ENCODE measurements at places on chromosomes 13 and 19.

DNA sequence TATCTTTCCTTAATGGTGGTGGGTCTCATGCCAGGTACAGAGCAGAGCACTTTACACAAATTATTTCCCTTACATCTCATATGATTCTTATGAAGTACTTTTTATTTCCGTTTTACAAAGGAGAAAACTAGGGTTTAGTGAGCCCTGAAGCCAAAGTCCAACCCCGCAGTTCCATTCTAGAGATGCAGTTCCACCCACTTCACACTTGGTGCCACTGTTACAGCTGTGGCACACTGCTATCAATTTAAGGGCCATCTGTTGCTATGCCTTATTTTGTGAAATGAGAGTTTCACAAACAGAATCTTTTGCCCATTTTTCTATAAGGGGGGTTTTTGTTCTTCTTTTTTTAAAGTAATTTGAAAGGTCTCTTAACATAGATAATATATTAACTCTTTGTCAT, 12.9 kb downstream of the MIPEP start:
- DNase-seq, result peak; percentile 12

- DNase-seq, result no peak
Measured at GRCh38 chr19:29076161-29076560, 136.8 kb downstream of the UQCRFS1 start.

DNA sequence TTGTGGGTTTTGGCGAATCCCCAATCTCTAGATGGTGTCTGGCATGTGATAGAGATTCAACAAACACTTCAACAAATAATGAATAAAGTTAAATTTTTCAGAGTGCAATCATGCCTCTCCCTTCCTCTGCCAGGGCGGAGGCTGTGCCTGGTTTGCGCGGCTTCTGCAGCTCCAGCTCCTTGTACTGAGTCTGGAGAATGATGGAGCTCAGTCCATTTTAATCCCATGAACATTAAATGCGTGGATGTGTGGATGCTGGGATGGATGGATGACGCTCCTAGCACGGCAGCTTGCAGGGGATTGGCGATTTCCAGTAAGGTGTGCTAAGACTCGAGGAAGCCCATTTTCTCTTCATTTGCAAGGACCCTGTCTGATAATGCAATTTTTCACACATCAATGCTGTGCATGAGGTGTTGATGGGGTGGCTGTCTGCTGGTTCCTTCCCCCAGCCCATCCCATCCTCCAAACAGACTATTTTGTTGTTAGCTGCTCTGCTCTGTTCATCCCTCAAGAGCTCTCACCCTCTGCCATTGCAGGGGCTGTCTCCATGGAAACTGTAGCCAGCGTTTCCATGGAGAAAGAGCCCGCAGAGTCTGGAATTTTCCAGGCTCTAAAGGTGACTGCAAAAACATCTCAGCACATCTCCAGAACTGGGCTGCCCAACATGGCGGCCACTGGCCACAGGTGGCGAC, 92.6 kb upstream of the PEG3 start:
- no peak for DNase-seq

GRCh38 chr19:34471906-34472700, 9.5 kb upstream of the WTIP start:
- no peak for DNase-seq

- DNase-seq, result no peak
Measured at GRCh38 chr13:114096811-114097211, 35.6 kb downstream of the RASA3 start.

DNA sequence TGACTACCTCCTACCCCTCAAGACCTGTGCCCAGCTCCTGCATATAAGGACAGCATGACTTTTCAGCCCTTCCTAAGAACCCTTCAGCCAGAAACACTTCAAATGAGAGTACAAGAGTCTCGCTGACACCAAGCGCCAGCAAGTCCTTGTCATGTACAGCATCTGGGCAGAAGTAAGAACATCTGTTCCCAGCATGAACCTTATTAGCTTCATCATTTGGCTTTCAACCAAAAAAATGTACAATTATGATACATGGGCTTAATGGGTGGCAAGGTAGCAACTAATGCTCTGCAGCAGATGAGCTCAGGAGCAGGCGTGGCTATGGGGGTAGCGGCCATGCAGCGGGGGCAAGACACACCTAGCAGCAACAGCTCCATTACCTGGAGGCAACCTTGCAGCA, 487.6 kb downstream of the COG6 start:
- DNase-seq, result no peak

DNA sequence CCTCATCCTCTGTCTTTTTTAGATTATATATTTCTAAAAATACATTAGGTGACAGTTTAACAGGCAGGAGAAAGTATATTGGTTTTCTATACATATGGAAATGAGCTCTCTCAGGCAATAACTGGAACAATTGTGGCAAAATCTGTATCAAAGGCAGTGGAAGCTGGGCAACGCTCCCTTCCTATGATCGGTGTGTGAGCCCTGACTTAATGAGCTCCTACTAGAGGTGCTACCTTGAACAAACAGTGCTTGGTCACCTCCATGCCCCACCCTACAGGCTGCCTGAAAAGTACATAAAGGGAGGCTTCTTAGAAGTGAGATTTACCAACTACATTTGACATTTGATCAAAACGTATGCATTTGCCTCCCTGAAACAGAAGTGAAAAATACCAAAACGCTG, 185.3 kb downstream of the EFNB2 start:
- DNase-seq, result no peak

- DNase-seq, result peak; percentile 73
Measured at GRCh38 chr13:98507282-98507797, 69.6 kb downstream of the STK24 start.

DNA sequence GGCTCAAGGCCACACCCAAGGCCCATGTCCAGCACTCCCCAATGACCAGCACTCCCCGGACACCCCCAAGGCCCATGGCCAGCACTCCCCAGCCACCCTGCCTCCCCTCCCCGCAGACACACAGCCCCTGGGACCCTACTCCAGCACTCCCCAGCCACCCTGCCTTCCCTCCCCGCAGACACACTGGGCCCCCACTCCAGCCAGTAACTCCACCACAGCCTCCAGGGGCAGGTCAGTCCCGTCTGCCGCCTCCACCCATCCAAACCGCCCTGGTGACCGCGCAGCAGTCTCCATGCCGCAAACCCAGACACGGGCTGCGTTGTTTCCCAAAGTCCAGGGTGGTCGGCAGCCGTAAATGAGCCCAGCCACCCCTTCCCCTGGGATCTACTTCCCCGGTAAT, 70.7 kb downstream of the SPACA7 start:
- DNase-seq, result no peak

- no peak for DNase-seq
Measured at GRCh38 chr13:79831556-79831955, 350.6 kb downstream of the NDFIP2 start.

GRCh38 chr13:108121406-108121805, 93.9 kb downstream of the LIG4 start:
- no peak for DNase-seq

- no peak for DNase-seq
Measured at GRCh38 chr19:57648331-57649003, 15.5 kb downstream of the ZNF211 start.

- DNase-seq, result no peak
Measured at GRCh38 chr13:40624986-40625385, 41.5 kb downstream of the FOXO1 start.

GRCh38 chr19:51002089-51002532, 707 bp upstream of the KLK8 start:
- no peak for DNase-seq

DNA sequence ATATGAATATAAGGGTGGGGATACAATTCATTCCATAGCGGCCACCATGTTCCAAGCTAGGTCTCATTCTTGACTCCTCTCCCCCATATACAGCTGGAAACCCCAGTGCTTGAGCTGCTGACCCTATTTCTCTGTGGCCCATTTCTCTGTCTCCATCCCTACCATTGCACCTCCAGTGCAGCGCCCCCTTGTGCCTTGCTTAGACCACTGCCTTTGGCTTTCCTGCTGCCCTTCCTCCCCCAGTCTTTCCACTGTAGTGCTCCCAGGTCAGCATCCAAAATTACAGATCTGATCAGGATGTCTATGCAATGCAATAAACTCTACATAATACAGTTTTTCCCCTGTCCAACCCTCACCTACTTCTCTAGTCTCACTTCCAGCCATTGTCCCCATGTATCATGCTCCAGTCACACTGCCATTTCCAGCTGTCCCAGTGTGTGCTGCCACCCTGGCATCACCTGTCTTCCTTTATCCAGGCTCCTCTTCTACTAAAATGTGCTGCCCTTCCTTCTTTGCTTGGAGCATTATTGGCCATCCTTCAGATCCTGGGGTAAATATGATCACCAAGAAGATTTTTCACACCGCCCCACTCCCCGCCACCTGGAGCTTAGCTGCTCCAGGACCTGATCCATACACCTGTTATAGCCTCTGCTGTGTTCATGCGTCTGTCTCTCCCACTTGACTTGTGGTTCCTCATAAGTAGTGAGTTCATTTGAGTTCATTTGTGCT, 199.4 kb upstream of the IPO5 start:
- DNase-seq, result no peak

DNA sequence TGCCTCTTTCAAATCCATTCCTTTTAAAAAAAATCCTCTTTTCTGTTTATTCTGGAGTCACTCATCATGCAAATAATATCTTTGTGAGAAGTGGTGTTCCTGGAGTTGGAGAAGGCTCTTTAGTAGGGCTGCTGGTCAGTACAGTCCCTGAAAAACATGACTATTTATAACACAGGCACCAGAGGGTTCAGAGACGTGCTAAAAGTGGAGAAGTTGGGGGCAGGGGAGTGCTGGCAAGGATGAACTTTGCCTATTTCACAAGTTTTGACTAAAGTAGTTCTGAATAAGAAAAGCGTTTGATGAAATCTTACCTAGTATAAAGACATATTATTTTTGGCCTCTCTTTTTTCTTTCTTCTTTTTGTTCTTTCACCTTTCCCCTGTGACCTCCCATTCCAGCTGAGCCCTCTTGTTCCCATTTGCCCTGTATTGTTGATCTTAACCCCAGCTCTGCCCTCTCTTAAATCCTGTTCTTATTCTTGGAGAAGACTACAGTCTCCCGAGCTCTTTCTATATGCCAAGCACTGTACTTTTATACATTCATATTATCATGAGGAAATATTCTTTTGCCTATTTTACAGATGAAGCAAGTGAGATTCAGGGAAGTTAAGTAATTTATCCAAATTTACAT, 129.1 kb downstream of the TM9SF2 start:
- DNase-seq, result no peak

- DNase-seq, result peak; percentile 40
Measured at GRCh38 chr13:104286566-104287290, 1220.5 kb upstream of the SLC10A2 start.

- DNase-seq, result no peak
Measured at GRCh38 chr19:34362679-34363069, 2.3 kb upstream of the GPI start.

- no peak for DNase-seq
Measured at GRCh38 chr13:114296902-114297301, 15.5 kb downstream of the UPF3A start.

GRCh38 chr13:92158346-92158745, 759.9 kb downstream of the GPC5 start:
- DNase-seq, result peak; percentile 18

GRCh38 chr13:113538689-113539058, 45.9 kb upstream of the TFDP1 start:
- no peak for DNase-seq

DNA sequence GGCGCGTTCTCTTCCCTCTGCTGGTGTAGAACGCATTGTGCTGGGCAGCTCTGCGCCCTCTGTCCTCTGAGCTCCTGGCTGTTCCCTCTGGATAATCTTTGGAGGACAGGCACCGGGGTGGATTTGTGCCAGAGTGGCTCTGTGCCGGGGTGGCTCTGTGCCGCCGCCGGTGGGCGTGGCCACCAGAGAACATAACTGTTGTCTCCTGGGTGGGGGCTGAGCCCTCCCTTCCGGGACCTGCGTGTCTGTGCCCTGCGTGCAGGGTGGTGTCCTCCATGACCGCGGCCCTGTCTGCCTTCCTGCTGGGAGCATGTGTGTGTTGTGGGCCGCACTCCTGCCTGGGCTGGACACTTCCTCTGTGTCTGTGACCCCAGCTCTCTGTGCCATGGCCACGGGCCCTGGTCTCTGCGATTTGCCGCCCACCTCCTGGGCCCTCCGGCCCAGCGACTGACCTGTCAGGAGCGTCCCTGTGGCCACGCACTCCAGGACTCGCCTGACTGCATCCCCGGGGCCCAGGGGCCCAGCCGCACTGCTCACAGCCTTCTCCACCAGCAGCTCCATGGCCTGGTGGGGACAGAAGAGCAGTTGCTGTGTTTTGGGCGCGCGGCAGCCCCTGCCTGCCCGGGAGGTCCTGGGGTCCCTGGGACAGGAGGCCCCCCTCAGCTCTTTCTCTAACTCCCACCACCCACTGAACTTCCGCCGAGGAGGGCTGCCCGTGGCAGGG, 22.4 kb upstream of the MATK start:
- DNase-seq, result no peak

GRCh38 chr13:79141082-79141481, 265.0 kb downstream of the RBM26 start:
- DNase-seq, result no peak
